GM04503 (cell line): ENCODE measurements at places on chromosomes 6 and 20.

DNA sequence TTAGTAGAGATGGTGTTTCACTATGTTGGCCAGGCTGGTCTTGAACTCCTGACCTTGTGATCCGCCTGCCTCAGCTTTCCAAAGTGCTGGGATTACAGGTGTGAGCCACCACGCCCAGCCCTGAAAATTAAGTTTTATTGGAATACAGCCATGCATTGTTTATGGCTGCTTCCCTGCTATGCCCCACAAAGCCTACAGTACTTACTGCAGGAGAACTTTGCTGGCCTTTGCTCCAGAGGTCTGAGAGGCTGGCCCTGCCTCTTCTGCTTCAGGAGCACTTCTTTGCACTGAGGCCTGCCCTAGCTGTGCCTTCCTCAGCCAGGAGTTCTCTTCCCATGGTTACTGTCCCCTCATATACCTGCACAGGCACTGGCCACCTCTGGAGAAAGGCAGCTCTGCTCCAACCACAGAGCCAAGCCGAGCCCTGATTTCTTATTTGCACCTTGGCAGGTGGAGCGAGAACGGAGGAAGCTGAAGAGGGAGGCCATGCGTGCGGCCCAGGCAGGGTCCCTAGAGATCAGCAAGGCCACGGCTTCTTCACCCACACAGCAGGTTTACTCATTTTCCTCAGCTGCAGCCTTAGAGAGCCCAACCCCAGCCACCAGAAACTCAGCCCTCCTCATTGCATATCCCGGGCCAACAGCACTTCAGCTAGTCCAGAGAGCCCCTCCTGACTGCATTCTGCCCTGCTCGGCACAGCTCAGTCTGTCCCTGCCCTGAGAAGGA is 20.8 kb downstream of the C20orf173 start:
- no peak for DNase-seq

DNA sequence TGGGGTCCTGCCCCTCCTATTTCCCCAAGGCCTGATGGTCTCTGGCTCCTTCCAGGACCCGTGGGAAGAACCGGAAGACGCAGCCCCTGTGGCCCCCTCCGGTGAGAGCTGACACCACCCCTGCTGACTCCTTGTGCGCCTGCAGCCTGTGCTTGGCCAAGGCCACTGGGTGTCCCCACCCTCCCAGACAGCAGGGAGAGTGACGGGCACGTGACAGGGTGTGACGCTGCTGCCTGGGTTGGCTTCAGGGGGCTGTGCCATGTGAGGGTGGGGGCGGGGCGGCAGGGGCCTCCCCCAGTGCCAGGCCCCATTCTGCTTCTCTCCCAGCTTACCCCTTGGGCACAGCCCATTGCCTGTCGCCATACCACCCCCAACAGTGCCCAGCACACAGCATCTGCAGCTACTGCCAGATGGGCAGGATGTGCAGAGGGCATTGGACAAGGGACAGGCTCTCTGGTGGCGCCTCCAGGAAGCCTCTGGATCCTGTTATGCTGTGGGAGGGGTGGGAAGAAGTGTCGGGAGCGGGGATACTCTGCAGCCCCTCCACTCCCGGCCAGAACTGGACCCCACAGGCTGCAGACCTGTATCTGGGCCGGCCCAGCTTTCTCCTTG is 2.9 kb downstream of the BIRC7 start:
- DNase-seq: no peak

DNA sequence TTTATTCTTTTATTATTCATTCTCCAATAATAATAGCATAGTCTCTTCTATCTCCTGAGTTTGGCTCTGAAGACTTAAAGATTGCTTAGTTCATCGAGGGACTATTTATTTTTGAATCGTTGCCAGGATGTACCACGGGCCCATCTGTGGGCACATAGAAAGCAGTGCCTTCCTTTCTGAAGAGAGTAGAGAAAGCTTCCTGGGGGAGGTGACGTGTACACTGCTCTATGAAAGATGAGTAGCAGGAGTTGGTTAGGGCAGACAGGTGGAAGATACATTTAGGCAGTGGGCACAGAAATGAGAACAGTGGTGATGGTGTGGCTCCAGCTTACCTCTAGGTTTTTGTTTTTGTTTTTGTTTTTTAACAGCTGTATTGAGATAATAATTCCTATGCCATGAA is 98.4 kb downstream of the CDKAL1 start:
- DNase-seq: no peak

- DNase-seq: no peak
Measured at GRCh38 chr6:129416337-129416990, 293.5 kb downstream of the ARHGAP18 start.

DNA sequence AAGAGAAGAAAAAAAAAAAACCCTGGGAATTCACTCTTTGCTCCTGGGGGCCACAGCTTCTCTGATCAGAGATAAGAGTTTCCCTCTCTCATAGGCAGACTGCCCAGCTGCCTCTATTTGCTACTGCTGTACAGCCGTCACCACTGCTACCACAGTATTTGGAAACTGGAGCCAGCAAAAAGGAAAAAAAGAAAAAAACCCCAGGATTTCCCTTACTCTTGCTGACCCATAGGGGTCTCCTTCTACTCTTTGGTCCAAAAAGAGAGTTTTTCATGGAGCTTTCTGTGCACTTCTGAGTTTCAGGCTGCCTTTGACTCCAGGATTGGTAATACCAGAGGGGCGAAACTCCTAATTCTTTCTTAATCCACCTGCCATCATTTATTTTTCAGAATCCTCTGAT is 89.7 kb downstream of the MDGA1 start:
- DNase-seq: no peak

DNA sequence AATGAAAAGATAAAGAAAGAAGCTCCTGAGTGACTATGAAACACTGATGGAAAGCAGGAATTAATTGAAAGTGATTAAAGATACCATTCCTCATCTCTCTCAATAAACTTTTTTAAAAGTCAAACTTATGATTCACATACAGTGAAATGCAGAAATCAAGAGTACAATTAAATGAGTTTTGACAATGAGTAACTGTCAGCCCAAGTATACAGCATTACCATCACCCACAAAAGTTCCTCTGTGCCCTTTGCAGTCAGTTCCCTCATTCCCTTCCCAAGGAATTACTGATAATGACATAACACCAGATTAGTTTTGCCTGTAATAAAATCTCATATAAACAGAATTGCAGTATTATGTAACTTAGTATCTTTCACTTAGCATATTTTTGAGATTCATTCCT is 44.5 kb downstream of the ATG5 start:
- DNase-seq: no peak

DNA sequence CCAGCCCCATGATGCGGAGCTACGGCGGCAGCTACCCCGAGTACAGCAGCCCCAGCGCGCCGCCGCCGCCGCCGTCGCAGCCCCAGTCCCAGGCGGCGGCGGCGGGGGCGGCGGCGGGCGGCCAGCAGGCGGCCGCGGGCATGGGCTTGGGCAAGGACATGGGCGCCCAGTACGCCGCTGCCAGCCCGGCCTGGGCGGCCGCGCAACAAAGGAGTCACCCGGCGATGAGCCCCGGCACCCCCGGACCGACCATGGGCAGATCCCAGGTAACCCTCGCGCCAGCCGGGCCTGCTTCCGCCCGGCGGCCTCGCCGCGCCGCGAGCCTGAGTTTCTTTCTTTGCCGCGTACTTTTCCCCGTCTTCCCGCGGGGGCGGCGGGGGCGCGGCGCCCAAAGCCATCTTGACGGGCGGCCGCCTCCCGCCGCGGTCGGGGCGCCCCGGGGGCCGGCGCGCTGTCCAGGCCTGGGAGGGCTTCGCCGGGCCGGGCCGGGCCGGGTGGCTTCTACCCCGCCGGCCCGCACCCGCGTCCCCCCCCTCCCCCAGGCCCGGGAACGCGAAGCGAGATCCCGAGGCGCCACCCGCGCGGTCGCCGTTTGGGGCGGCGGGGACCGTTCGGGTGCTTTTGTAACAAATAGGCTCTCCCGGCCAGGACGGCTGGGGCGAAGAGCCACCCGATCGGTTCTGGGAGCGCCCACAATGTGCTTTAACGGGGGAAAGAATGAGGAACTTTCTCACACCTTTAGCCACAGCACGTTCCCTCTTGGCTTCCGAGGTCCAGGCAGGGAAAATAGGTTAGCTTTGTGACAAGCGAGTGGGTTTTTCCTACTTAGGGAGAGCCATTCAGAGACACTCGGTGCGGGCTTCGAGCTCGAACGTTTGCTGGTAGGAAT is 2.3 kb downstream of the ARID1B start:
- DNase-seq: no peak

- no peak for DNase-seq
Measured at GRCh38 chr6:134093007-134093573, 40.7 kb upstream of the SLC2A12 start.

DNA sequence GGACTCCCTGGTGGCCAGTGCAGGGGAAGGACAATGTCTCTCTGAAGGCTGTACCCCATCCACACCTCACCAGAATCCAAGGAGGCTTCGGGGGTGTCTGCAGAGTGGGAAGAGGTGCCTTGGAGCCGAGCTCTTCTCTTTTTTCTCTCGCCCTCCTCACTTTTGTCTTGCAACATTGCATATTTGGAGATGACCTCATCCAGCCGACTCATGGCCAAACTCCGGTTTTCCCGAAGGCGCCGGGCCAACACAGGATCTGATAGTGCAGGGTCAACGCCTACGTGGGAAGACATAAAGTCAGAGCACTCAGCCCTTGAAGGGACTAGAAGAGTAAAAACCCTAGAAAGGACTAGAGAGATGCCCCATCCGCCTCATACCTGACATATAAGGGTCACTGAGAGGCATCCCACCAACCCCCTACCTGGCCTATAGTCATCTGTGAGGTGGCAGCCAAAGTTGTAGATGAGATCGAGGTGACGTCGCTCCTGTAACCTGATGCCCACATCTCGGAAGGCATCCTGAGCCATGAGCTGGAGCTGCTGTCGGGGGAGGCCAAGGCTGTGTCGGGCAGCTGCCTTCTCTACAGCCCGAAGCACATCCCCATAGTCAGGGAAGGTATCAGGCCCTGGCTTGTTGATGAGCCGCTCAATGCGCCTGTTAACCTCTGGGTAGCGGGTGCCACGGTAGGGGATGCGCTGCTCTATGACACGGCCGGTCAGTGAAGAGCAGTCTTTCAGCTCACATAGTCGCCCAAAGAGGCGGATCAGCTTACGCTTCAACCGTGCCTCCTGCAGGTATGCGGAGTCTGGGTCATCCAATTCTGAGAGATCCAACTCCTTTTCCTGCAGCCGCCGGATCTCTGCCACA is 3.0 kb upstream of the ZBTB22 start:
- peak; percentile 76 for DNase-seq

- DNase-seq: no peak
Measured at GRCh38 chr20:38982291-38982690, 20.1 kb downstream of the DHX35 start.

DNA sequence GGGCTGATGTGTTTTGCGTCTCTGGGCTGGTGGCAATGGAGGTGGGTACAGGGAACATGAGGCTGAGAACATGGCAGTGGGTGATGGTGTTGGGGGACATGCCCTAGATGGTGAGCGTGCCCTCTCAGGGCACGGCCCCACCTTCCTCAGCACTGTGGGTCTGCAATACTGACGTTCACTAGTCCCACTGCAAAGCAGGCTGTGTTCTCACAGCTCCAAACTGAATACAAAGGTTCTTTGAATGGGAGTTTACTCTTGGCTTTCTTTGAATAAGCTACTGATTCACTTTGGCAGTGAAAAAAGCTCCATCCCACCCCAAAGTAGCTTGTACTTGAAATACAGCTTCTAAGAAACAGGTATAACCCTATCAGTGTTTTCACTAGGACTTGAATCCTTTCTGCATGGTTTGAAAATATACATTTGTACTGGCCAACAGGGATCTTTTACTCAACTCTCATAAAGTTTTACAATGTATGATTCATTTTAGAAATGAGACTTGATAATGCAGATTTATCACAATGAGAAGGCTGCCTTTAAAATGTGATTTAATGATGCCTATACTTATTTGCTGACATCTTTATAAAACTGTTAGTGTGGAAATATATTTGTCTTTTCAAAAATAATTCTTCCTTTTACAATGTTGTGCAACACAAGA is 400.7 kb downstream of the ZFAND3 start:
- no peak for DNase-seq

- no peak for DNase-seq
Measured at GRCh38 chr6:109325400-109325801, 56.9 kb downstream of the CD164 start.

DNA sequence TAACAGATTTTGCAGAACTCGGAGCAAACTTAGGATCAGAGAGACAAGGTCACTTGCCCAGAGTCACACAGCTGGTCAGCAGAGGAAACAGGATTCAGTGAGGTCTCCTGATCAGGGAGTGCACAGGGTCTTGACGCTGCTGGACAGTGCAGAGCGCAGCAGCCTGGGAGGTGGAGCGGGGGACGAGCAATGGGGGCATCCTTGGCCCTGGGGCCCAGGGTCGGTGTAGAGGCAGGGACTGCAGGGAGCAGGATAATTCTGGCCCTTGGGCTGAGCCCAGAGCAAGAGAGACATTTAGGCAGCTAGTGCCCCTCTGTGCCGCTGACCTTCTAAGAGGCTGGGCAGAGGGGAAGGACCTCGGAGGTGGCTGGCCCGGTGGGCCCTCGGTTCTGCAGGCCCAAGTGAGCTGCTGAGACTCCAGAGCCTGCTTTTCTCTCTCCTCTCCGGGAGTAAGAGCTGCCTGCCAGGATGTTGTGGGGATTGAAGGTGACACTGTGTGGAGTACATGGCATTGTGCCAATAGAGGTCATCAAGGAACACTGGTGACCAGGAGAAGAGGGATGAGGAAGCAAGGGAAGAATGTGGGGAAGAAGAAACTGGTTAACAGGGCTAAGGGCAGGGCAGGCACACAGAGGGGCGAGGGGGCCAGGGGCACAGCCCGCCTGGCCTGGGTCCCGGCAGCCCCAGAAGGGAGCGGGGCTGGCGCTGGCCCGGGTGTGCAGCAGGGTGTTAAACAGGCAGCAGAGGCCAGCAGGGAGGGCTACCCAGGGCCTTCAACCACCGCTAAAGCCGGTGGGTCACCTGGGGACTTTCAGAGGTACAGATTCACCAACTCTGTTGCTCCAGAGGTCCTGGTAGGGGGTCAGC is 122.0 kb downstream of the AGPAT4 start:
- DNase-seq: no peak

DNA sequence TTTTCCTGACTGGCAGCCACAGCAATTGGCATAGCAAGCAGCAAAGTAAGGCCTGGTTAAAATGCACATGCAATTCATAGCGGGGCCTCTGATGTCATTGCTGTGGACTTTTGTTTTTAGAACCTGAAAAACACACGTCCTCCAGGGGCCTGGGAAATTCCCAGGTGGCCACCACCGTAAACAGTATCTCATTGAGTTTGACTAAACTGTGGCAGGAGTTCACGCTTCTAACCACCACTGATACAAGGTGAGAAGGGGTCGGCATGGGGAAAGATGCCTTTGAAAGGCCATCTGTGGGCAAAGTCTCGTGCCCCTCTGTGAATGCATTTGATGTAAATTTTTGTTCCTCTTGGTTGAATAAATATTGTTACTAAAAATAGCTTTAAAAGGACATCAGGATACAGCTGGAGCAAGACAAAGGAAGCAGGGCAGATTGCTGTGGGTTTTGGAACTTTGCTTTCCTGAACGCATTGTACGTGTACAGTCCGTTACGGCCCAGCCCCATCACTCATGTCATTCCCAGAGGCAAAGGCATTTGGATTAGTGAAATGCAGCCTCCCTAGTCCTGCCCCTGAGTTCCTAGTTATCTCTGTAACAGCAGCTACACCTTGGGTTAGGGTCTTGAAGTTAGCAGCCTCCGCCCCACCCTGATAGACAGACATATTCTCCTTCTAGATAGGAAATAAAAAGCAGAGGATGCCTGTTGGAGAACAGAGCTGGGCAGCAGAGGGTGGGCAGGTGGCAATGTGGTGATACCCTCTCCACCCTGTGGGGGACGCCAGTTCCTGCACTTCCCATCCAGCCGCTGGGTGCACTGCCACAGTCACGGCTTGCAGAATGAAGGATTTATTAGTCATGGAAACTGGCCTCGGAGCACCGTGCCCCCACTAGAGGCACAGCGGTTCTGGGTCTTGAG is 80.3 kb downstream of the ZDHHC14 start:
- no peak for DNase-seq
